Activated CD8-positive, alpha-beta T cell treated with anti-CD3 and anti-CD28 coated beads for 36 hours (primary cell): ENCODE measurements at places on chromosomes 3 and 15. TPM values are rescaled to one million over a fixed set of nuclear protein-coding genes. Genes with fewer than 3 reads are reported as not detected.

DNA sequence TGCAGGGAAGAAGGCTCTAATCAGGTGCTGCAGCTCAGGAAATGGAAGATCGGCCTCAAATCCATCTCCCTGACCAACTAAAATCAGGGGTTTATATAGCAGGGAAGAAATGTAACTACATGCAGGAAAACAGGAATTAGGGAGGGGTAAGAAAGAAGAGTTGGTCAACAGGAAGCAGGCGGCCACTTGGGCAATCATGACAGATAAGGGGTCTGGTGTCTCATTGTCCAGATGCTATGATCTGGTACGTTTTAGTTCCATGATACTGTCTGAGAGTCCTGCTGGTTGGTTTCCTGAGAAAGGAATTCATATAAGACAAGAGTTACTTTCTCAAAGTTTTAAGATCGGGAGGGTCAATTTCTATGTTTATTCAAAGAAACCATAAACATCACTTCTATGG, 24.2 kb downstream of the KATNBL1 start:
- no peak for DNase-seq
- H3K4me1 ChIP-seq = peaks cover 6% of the 10 kb centered on the region
- H3K36me3 ChIP-seq = peaks cover 5% of the 10 kb centered on the region
- no peaks in the 10 kb centered on the region for H3K27me3 ChIP-seq
- no peak overlapping the region for H3K27ac ChIP-seq
- no peak overlapping the region for H3K4me3 ChIP-seq

DNA sequence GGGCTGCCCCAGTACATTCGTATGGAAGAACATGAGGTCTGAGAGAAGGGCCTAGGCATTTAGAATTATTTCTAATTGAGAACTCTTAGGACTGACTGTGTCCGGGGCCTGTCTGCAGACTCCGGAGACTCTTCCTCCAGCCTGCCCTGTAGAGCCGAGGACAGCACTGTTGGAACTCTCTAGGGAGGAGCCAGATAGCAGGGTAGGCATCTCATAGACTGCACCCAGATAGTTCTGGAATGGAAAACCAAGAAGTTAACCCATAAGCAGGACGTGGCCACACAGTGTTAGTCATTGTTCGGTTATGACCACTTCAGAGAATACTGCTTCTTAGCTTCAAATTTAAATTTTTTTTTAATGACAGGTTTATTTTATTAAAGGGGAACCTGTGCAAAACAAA, 59.5 kb downstream of the SNRK start:
- H3K27ac ChIP-seq = peak overlapping the region; percentile 99
- no peak overlapping the region for H3K4me3 ChIP-seq
- no peaks in the 10 kb centered on the region for H3K27me3 ChIP-seq
- peaks cover 82% of the 10 kb centered on the region for H3K36me3 ChIP-seq

DNA sequence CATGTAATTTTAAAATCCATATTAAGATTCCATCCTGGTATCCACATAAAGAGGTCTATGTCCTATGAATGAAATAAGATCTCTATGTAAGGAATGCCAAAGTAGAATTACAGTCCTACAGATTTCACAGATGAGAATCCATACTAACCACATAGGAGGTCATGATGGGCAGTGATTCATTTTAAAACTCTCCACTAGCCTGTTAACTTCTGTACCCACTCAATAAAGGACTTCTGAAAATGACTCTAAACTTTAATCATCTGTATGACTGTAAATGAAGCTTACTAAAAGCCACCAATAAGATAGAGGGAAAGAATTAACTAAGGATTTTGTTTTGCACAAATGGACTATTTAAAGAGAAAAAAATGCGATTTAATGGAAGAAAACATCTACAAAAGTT, 28.7 kb downstream of the MORC1 start:
- no peaks in the 10 kb centered on the region for H3K4me1 ChIP-seq
- H3K27ac ChIP-seq = no peak overlapping the region
- H3K27me3 ChIP-seq = peaks cover 13% of the 10 kb centered on the region
- DNase-seq = no peak

- no peak for DNase-seq
- no peak overlapping the region for H3K27ac ChIP-seq
- no peaks in the 10 kb centered on the region for H3K4me1 ChIP-seq
- no peaks in the 10 kb centered on the region for H3K36me3 ChIP-seq
Measured at GRCh38 chr15:70931821-70932220, 39.2 kb downstream of the LRRC49 start.

DNA sequence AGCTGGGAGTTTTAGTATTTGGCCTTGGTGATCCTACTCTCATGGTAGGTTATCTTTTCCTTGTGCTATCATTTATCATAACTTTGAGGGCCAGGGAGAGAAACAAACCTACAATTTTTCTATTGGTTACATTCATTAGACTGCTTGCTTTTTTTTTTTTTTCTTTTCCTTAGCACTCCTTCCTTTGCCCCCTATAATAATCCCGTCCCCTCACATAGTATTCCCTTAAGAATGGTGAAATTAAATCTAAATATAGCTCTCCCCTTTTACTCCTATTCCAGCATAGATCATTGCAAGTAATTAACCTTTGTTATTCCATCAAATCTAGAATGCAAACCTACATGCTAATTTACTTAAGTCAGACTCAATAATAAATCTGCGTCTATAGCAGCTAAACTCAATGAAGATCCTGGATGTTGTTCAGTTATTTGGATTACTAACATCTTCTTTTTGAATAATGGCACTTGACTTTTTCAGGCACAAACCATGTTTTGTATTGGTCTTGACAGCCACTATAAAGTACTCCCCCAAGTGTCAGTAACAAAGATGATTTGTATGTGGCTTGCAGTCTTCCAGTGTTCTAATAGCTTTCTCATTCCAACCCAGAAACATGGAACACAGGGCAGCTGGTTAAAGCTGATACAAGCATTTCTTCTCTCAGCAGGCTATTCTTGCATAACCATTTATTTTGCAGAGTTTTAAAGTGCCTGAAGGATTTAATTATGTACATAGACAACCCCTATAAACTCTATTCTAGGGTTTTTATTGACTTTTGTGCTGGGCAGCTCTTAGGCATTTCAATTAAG, 420.6 kb downstream of the MECOM start:
- no peak for DNase-seq
- peaks cover 14% of the 10 kb centered on the region for H3K27me3 ChIP-seq

DNA sequence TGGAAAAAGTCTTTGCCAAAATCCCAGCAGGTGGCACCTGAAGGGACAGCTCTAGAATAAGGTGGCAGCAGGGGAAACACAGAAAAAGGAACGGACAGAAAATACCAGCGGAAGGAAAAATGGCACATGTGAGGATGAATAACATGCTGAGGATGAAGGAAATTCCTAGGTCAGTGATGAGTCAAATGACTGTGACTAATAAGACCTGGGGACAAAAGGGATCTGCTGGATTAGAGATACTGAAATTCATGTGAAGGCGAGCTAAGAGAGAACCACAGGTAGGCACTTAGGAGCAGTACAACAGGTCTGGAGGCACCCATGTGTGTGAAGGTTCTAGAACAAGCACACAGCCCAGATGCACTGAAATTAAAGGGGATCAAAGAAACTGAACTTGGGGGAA, 482.5 kb downstream of the FOXP1 start:
- H3K4me3 ChIP-seq = peak overlapping the region; percentile 56
- H3K36me3 ChIP-seq = peaks cover 81% of the 10 kb centered on the region
- H3K4me1 ChIP-seq = peaks cover 92% of the 10 kb centered on the region
- DNase-seq = no peak
- H3K27me3 ChIP-seq = no peaks in the 10 kb centered on the region
- peak overlapping the region; percentile 90 for H3K27ac ChIP-seq

GRCh38 chr3:45518376-45519135, 76.0 kb upstream of the LIMD1 start:
- H3K4me3 ChIP-seq = no peak overlapping the region
- peaks cover 24% of the 10 kb centered on the region for H3K36me3 ChIP-seq
- DNase-seq = no peak
- H3K4me1 ChIP-seq = no peaks in the 10 kb centered on the region
- H3K27me3 ChIP-seq = no peaks in the 10 kb centered on the region

DNA sequence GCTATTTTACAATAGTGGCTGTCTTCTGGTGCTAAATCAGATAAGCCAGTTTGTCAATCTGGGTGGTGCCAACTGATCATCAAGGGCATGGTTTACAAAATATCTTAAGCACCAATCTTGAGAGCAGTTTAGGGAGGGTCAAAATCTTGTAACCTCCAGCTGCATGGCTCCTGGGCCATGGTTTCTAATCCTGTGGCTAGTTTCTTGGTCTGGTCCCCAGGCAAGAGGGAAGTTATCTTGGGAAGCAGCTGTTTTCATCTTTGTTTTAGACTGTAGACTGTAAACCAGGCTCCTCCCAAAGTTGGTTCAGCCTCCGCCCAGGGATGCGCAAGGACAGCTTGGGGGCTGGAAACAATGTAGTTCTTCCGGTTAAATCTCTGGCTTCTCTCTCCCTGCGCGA, 166.8 kb downstream of the IL1RAP start:
- no peaks in the 10 kb centered on the region for H3K36me3 ChIP-seq
- H3K27ac ChIP-seq = no peak overlapping the region
- no peak overlapping the region for H3K4me3 ChIP-seq
- DNase-seq = no peak
- H3K4me1 ChIP-seq = no peaks in the 10 kb centered on the region
- H3K27me3 ChIP-seq = peaks cover 4% of the 10 kb centered on the region

GRCh38 chr3:28349469-28350000, 911 bp upstream of the AZI2 start:
- H3K4me3 ChIP-seq = peak overlapping the region; percentile 96
- no peaks in the 10 kb centered on the region for H3K27me3 ChIP-seq
- peaks cover 41% of the 10 kb centered on the region for H3K4me1 ChIP-seq
- no peak for DNase-seq
- peaks cover 34% of the 10 kb centered on the region for H3K36me3 ChIP-seq

DNA sequence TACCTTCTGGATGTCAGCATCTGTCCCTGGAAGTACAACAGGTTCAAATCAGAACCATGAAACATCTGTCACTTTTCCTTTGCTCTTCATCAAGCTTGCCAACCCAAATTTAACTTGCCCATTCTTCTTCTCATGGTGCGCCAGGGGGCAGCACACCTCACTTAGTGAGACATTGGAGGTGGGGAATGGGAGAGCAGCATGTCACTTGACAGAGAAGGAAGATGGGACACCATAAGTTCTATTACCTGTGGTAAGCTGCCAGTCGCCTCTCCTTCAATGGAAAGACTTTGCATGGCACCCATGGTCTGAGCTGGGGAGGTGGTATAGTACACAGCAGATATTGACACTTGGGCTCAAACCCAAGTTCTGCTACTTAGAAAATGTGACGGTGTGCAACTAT, 2.9 kb downstream of the SCN5A start:
- peak; percentile 50 for DNase-seq
- H3K27me3 ChIP-seq = peaks cover 6% of the 10 kb centered on the region
- H3K36me3 ChIP-seq = no peaks in the 10 kb centered on the region

DNA sequence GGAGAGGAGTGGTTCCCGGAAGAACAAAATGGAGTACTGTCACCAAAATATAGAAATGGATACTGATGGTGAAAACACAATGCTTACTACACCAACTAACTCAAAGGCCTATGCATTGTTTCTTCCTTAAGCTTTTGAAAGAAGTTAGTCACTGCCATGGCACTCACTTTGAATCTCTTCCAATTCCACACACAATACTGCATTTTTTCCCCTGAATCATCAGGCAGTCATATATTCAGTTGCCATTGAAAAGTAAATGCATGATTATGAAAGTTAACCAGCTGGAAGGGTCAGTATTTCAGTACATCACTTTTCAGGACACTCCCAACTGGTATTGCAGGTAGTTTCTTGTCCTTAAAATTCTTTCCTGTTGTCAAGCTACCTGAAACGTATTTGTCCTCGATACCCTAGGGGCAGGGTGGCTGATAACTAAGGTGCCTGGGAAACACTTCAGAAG, 9.0 kb upstream of the LRRFIP2 start:
- H3K4me3 ChIP-seq = no peak overlapping the region
- no peak for DNase-seq
- peaks cover 27% of the 10 kb centered on the region for H3K4me1 ChIP-seq
- no peak overlapping the region for H3K27ac ChIP-seq
- no peaks in the 10 kb centered on the region for H3K36me3 ChIP-seq

- H3K36me3 ChIP-seq = peaks cover 16% of the 10 kb centered on the region
- H3K4me3 ChIP-seq = no peak overlapping the region
- peak; percentile 27 for DNase-seq
Measured at GRCh38 chr15:67174864-67175573, 79.4 kb downstream of the AAGAB start.

DNA sequence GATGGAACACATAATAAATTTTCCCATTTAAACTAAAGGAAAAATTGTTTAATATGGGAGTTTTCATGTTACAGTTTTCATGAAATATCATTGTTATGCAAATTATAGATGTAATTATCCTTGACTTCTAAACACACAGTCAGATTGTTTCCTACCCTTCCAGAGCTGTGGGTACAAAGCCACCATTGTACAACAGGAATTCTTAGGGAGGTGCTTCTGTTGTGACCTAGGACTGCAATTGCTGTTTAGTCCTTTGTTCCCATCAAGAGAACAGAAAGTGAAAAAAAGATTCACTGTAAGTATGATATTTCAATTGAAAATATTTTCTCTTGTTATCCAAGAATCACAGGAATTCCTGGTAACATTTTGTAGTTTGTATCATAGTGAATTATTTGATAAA, 455.3 kb upstream of the NAALADL2 start:
- no peak for DNase-seq
- H3K27ac ChIP-seq = no peak overlapping the region
- H3K4me1 ChIP-seq = no peaks in the 10 kb centered on the region
- H3K36me3 ChIP-seq = no peaks in the 10 kb centered on the region
- H3K4me3 ChIP-seq = no peak overlapping the region

TLR9 gene
- total RNA-seq = 2.0 TPM

ESYT3 gene
- total RNA-seq = 0.16 TPM

MORC1 gene
- total RNA-seq = not detected

CYP11A1 gene
- total RNA-seq = 0.31 TPM

HTR3E gene
- total RNA-seq = not detected

DCBLD2 gene
- total RNA-seq = 2.5 TPM

CPA3 gene
- not detected for total RNA-seq

DPPA2 gene
- total RNA-seq = not detected

PSTPIP1 gene
- 113 TPM for total RNA-seq

SCG5 gene
- 1.6 TPM for total RNA-seq

SYNM gene
- 0.63 TPM for total RNA-seq

RETNLB gene
- total RNA-seq = not detected

COL6A5 gene
- not detected for total RNA-seq

CGGBP1 gene
- 69.2 TPM for total RNA-seq

CLRN1 gene
- total RNA-seq = not detected

GPR62 gene
- not detected for total RNA-seq

COLQ gene
- total RNA-seq = 2.9 TPM
